ENCODE measurements at places on chromosomes 1 and 21.
A peak's percentile ranks its signal among the peaks of the same experiment; 100 is the strongest.

- peak; percentile 33 for DNase-seq
Measured at GRCh38 chr1:228964178-228965089, 229.2 kb downstream of the RHOU start.

DNA sequence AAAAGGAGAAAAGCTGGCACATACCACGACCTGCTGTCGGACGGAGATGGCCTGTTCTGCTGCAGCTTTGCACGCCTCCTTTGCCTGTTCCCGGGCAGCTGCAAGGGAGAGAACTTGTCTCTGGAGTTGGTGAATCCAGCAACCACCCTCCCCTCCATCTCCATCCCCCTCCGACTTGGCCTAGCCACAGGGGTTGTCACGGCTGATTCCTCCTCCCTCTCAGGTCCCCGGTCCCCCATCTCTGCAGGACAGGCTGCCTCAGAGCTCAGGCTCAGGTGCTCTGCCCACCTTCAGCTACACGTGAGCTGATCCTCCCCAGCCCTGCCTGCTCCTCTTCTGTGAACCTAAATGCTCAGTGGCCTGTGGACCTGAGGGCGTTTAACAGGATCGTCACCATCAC is 11.1 kb upstream of the SRM start:
- DNase-seq: no peak

GRCh38 chr1:67840449-67840848 is 7.2 kb upstream of the GNG12 start:
- DNase-seq: peak; percentile 75

- no peak for DNase-seq
Measured at GRCh38 chr21:39934895-39935294, 67.7 kb downstream of the PCP4 start.

GRCh38 chr1:243959998-243960397 is 91.1 kb upstream of the ZBTB18 start:
- no peak for DNase-seq

GRCh38 chr1:23211955-23212354 is 5.3 kb downstream of the HTR1D start:
- DNase-seq: no peak

DNA sequence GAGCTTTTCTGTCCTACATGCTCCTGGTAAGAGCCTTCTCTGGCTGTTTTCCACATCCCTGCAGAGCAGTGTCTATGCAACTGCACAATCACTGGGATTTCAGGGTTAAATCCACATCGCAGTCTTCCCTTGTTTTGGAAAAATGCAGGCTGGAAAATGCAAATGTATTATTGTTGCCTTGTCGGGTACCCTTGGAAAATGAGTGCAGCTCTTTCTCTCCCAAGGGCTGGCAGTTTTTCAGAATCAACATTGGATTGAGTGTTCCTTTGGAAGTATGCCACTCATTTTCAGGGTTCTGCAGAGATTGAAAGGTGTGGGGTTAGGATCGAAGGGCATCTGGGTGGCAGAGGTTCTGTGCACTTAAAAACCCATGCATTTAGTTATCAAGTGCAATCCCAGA is 3.2 kb downstream of the NOS1AP start:
- DNase-seq: no peak

DNA sequence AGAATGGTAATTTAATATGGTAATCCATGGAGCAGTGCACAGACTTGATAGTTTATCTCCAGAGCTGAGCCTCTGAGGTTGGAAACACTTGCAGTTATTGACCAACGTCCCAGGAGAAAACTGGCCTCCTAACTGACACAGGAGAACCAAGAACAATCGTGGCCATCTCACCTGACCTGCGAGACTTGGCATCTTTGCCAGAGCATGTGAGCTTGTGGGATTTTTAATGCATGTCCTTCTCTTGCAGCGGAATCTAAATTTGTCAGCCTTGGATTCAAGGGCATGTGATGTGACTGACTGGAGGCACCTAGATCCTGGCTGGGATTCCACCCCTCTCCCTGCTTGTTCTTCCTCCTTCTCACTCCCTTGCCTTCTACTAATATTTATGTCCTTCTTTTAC is 27.8 kb upstream of the SLC26A9 start:
- no peak for DNase-seq

DNA sequence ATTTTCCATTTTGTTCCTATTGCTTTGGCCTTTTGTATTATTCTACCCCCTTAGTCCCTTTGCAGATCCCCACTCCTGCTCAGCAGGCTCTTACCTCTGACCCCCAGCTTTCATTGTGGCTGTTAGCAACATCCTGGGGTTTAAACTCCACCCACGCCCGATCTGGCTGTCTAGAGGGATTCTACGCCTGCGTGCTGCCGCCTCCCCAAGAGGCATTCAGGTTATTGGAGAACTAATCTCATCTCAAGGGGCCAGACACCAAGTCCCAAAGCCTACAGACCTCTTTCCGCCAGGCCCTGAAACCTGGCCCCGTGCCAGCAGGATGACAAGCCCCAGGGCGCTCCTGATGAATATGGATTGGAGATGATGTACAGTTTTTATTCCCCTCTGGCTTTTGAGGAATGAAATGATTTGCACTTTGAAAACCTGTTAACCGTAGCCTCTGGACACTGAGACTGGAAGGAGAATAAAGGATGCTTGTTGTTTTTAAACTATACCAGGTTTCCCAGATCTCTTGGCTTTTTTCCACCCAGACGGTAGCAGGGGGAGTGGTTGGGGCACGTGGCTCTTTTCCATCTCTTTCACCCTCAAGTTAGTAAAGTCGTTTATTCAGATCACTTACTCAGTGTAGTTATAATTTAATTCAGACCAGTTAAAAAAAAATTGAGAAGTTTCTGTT is 14.5 kb upstream of the IKBKE start:
- no peak for DNase-seq

GRCh38 chr1:109630081-109630897 is 10.7 kb downstream of the AMPD2 start:
- no peak for DNase-seq

DNA sequence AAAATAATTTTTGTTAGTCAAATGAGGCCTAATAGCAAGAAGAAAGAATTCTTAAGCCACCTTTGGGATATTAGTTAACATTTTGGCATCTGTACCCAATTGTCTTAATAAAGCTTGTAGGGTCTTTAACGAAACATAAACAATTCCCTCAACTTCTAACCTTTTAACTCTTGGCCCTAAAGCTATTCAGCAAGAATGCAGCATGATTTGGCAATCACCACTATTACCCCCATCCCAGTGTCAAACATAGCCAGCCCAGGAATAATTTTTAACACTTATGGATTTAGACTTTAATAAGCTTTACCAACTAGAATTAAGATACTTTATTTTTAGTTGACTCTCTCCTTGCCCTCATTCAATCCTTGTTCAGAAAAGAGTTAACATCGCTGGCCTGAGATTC is 2.5 kb upstream of the SLC16A4 start:
- DNase-seq: no peak

DNA sequence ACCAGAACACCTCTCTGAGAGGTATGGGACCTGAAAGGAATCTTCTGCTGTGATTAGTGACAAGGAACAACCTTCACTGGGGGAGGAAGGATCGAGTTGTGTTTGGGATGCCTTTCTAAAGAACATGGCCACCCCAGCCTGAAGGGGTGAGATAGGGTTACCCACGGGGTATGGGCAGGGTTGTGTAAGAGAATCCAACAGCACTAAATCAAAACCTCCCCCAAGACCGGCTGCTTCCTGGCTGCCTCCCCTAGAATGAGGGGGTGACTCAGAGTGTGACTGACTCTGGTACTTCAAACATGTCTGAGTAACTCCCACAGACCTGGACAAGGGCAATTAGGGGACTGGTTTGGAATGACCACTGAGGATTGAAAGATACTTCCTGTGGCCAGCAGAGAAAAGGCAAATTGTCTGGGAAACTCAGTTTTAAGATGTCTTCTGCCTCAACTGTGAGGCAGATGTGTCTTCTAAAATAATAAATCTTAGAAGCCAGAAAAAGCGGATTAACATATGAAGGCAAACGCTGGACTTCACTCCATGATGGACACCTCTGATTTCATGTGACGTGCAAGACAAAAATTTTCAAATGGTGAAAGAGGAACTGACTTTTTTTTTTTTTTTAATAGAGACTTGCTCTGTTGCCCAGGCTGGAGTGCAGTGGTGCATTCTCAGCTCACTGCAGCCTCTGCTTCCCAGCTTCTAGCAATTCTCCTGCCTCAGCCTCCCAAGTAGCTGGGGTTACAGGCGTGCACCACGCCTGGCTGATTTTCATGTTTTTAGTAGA is 6.7 kb upstream of the PTPN14 start:
- DNase-seq: no peak

- DNase-seq: no peak
Measured at GRCh38 chr1:15667362-15667761, 16.8 kb upstream of the PLEKHM2 start.

DNA sequence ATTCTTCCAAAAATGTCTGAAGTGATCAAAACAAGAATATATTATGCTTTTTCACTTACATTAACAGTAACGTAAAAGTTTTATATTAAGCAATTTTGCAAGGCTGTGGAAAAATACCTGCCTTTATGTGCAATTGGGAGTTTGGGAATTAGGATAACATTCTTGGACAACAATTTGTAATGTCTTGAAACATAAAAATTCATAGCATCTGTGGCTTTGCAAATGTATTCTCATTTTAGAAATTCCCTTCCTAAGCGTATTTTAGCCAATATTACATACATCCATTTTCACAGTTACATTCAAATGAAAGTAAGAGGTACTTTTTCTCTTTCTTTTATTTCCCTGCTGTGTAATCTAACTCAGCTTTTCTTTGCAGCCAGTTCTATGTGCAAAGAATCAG is 13.4 kb upstream of the CFH start:
- DNase-seq: no peak

DNA sequence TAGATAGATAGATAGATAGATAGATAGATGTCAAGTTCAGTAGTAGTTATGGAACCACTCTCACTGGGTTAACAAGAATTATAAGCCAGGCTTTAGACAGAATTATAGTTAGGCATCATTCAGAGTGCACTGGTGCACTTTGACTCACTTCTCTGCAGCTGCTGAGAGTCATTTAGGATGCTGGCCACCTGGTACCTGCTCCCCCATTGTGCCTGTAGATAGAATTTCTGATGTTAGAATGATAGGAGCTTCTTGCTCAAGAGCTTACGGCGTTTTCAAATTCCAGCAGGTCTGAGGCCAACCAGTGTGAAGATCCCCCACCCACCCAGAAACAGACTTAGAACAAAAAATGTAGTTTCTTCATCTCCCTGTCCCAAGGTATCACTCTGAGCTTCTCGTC is 107.8 kb upstream of the HMCN1 start:
- DNase-seq: no peak
